Right renal pelvis (tissue), 4 donors: ENCODE measurements at places on chromosomes 1 and 21. TPM values are rescaled to one million over a fixed set of nuclear protein-coding genes. Genes with fewer than 3 reads are reported as not detected.

DNA sequence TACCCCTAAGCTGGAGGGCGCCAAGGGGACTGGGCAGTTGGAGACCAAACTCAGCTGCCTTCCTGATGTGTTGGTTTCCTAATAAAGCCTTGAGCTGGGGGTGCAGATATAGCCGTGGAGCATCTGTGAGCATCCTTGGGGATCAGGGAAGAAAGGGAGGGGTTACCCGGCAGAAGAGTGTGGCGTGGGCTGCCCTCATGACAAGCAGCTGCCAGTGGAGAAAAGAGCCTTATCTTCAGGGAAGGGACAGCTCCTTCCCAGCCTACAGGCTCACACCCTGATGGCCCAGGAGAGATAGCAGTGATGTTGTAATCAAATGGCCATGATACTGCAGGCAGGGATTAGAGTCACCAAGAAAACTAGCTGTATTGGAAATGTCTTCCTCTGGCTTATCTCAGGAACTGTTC, 10.8 kb upstream of the NFASC start:
- no peak for DNase-seq

DNA sequence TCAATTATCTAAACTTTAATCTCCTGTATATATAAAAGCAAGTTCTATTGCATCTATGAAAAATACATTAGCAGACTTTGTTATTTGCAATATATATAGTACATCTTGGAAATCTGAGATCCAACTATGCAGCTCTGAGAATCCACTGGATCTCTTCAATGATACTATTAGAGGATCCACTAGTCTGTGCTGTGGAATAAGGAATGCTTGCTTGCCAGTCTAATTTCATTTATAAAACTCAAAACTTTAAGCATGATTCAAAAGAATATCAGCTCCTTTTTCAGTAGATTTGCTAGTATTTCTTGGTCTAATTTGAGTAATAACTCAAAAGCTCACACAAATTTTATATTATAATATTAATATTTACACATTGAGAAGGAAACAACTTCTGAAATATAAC, 115.1 kb downstream of the SPATA6 start:
- DNase-seq: no peak

- no peak for DNase-seq
Measured at GRCh38 chr1:183604038-183604808, 14.0 kb upstream of the NCF2 start.

- DNase-seq: no peak
Measured at GRCh38 chr1:53371851-53372250, 44.0 kb upstream of the LRP8 start.

DNA sequence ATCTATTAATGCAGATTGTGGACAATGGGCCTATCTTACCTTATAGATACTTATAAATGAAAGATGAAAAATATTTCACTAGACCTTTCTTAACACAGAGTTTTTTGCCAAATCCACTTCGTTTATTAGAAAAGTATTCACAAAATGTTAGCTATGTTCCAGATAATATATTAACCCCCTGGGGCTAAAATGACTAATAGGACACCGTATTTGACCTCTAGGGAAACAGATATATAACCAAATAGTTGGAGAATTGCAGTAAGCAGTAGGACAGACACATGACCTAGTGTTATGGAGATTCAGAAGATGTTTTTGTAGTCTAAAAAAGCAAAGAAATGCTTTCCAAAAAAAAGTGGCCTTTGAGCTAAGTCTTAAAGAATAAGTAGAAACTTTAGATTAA, 106.9 kb downstream of the SEC16B start:
- DNase-seq: no peak

GRCh38 chr1:90989990-90990389, 31.8 kb downstream of the ZNF644 start:
- DNase-seq: no peak

- DNase-seq: no peak
Measured at GRCh38 chr1:214739621-214740238, 136.7 kb downstream of the CENPF start.

GRCh38 chr1:152325111-152325510, at the start of gene FLG:
Gene FLG (minus strand): TSS chr1:152325239. CDS start chr1:152315456, 9,783 bp downstream.
- no peak for DNase-seq

DNA sequence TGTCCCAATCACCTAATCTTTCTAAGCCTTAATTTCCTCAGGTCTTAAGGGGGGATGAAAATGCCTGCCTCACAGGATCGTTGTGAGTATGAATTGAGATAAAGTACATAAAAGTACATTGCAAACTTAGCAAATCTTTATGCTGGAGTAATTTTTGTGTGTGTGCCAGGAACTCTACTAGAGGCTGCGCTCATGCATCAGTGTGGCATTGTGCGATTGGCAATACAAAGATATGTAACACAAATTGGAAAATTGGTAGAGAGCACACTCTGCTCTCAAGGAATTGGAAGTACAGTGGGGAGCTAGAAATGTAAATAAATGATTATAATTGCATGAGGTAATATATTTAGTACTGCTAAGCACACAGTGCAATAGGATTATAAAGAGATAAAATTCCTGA, 398.3 kb downstream of the DUSP10 start:
- DNase-seq: no peak

GRCh38 chr21:43836616-43837015, 28.4 kb upstream of the AGPAT3 start:
- DNase-seq: no peak

DNA sequence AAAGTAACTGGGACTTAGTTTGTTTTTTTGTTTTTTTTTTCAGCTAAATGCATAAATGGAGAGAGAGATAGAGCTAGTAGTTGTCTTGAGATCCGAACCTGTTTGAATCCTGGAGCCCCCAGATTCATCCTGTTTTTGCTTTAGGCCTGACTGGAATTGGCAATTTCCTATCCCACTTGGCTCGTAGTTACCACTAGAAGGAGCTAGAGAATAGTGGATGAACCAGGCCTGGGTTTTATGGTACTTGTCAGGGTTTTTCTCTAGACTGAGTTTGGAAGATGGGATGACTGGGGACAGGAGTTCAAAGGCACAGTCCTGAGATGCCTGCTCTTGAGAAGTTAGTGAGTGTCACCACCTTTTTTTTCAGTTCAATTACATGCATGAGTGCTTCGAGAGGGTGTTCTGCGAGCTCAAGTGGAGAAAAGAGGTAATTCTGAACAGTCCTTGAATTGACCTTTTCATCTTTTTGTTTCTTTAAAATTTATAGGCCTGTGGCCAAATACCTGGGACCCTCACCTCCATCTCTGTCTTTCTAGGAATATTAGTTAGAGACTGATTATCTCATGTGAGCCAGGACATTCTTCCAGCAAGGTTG, 23.4 kb downstream of the CELF3 start:
- DNase-seq: no peak

GRCh38 chr1:67711855-67712212, 26.8 kb downstream of the GADD45A start:
- no peak for DNase-seq

- DNase-seq: no peak
Measured at GRCh38 chr1:117565076-117565556, 40.7 kb upstream of the TENT5C start.

GRCh38 chr1:224196813-224197600, 14.0 kb downstream of the DEGS1 start:
- DNase-seq: no peak

DNA sequence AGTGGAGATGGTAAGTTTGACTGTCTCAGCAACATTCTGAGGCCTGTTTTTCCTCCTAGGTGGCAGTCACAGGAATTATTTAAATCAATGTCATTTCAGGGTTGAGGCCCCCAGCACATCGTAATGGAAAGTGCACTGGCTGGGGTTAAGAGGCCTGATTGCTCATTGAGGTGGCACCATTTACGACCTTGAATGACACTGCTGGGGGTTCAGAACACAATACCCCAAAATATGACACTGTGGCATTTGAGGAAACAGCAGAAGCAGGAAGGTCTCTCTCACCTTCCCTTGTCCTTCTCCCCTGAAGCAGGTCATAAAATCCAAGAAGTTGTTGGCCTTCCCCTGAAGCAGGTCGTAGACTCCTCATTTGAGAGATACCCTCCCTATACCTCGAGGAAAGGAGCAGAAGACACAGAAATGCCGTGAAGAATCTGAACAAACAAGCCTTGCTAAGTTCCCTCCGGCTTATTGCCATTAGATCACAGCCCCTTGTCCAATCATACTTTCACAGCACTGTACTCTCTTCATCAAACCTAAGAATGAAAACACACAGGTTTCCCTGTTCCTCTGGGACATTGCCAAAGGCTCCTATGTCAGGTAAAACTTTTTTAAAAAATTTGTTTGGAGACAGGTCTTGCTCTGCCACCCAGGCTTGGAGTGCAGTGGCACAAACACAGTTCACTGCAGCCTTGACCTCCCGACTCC, 71.3 kb downstream of the S1PR1 start:
- DNase-seq: no peak

GRCh38 chr1:165862448-165862847, 35.0 kb downstream of the UCK2 start:
- no peak for DNase-seq

DNA sequence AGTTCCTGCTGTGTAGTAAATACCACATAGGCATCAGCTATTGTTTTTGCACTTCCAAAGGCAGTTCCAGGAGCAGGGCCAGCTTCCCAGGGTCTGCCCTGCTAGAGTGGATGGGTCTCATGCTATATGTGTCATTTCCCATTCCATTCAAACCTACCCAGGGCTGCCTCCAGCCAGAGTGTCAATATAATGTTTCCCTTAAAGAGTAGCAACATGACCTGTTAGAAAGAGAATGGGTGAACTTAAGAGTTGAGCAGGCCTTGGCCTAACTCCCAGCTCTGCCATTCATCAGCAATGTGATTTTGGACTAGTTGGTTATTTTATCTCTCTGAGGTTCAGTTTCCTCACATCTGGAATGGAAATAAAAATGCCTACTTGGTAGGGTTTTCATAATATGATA, 44.9 kb downstream of the RAB3B start:
- DNase-seq: no peak

- no peak for DNase-seq
Measured at GRCh38 chr1:82392513-82392912, 591.8 kb downstream of the ADGRL2 start.

DNA sequence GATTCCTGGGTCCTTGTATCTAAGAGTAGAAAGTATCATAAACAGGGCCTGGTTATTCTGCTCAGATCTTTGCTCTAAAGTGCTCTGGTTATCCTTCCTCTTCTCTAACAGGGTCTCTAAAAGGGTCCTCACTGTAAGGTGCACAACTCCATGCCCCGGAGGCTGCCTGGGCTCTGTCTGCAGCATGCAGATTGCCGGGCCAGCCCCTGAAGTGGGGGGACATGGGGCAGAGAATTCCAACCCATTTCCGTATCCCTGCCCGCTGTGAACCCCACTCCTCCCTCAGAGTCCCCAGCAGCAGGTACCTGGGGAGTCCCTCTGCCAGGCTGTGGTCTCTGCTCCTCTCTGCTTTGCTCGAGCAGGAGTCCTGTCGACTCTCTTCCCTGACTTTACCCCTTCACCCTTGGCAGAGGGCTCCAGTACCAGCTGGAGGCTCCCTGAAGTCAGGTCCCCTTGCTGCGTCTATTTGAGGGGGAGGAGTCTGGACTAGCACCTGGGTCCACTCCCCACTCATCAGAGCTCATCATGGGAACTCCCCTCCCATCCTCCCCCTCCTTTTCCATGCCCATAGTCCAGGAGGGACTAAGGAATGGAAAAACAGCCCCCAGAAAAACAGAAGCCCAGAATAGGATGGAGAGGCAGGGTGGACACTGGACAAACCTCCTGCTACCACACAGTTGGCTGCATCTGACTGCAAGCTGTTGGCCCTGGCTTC, 12.1 kb downstream of the BLACAT1 start:
- no peak for DNase-seq

WDR64 gene
- 0.25 TPM for polyA plus RNA-seq

CD101 gene
- 2.1 TPM for polyA plus RNA-seq

RUNX3 gene
- 0.51 TPM for polyA plus RNA-seq

PPFIA4 gene
- polyA plus RNA-seq: 9.6 TPM
